ENCODE measurements at places on chromosomes 16 and 17.

- no peak for DNase-seq
Observed at GRCh38 chr16:88003316-88003715, 52.1 kb downstream of the BANP start.

- no peak for DNase-seq
Observed at GRCh38 chr16:28146536-28146935, 65.2 kb downstream of the XPO6 start.

DNA sequence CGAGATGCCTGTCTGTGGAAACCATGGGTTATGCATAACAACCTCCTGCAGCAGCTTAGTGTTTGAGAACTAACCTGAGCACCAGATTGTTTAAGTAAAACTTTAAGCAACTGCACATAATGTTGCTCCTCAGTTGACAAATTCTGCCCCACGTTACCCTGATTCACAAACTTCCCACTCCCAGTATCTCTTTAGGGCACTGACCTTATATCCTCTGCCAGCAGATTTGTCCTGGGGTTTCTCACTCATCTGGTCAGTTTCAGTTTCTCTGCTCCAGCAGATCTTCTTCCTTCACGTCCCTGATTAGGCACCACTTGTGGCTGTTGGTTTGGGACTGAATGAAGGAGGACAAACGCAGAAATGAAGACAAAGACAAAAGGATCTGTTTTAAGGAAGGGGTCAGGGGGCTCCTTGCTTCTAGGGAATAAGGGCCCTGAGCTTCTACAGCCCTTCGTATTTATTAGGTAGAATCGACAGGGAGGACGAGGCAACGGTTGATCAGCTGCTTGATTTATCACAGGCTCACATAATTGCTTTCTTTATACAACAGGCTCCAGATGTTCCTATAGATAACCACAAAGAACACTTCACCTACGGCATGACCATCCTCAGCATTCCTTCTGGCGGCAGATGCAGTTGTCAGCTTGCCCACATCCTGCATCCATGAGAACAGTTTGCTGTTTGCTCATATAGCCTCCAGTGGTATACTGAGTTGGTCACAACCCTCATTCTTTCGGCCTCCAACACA, 13.5 kb upstream of the ZNF689 start:
- no peak for DNase-seq

DNA sequence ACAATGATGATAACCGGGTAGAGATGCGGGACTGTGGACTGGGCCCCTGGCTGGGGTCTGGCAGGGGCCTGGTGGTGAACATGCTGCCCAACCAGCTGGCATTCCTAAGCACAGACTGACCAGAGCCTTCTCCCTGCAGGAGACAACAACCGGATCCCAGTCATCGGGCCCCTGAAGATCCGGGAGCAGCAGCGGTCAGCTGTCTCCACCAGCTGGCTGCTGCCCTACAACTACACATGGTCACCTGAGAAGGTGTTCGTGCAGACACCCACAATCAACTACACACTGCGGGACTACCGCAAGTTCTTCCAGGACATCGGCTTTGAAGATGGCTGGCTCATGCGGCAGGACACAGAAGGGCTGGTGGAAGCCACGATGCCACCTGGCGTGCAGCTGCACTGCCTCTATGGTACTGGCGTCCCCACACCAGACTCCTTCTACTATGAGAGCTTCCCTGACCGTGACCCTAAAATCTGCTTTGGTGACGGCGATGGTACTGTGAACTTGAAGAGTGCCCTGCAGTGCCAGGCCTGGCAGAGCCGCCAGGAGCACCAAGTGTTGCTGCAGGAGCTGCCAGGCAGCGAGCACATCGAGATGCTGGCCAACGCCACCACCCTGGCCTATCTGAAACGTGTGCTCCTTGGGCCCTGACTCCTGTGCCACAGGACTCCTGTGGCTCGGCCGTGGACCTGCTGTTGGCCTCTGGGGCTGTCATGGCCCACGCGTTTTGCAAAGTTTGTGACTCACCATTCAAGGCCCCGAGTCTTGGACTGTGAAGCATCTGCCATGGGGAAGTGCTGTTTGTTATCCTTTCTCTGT, 5.1 kb upstream of the SLC7A6 start:
- no peak for DNase-seq

DNA sequence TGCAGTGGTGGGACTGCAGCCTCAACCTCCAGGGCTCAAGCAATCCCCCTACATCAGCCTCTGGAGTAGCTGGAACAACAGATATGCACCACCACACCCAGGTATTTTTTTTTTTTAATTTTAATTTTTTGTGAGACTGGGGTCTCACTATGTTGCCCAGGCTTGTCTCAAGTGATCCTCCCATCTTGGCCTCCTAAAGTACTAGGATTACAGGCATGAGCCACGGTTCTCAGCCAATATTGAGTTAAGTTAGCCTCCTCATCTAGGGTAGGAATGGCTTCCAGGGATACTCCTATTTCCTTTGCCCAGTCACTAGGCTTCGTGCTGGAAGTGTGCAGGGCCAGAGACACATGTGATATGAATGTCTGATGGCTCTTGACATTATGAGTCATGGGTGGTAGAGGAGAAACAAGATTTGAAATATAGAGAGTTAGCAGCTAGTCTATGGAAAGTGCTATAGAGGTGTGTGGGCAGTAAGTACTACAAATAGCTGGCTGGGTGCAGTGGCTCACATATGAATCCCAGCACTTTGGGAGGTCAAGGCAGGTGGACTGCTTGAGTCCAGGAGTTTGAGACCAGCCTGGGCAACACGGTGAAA, 8.0 kb upstream of the HES7 start:
- no peak for DNase-seq

- no peak for DNase-seq
Observed at GRCh38 chr17:75909812-75910274, 5.2 kb upstream of the MRPL38 start.

DNA sequence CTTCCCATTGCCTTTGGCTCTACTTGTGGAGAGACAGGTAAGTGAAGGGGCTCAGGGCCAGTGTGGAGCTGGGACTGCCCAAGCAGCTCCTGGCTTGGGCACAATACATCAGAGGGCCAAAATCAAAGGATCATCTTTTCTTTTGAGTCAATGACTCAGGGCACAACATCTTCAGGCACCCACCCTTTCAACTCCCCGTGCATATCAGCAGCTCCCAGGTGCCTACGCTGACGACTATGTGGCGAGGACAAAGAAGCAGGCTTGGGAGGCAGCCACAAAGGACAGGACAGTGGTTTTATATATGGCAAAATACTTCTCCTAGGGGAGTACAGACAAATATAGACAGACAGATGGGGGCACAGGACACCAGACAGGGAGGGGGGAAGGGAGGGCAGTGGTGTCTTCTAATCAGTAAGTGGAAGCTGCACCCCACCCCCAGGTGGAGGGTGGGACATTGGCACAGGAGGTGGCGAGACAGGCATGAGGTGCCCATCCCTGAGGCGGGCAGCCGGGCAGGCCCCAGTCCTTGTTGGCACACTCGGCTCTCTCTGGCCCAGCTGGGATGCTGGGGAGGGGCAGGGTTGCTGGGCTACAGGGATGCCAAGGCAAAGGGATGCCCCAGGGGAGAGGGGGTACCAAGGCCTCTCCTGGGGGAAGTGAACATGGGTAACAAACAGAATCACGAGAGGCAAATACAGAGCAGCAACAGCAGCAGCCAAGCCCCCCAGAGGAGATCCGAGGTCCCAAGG, 7.7 kb upstream of the ARL5C start:
- no peak for DNase-seq

- no peak for DNase-seq
Observed at GRCh38 chr17:63698381-63698885, 1.5 kb downstream of the LIMD2 start.

DNA sequence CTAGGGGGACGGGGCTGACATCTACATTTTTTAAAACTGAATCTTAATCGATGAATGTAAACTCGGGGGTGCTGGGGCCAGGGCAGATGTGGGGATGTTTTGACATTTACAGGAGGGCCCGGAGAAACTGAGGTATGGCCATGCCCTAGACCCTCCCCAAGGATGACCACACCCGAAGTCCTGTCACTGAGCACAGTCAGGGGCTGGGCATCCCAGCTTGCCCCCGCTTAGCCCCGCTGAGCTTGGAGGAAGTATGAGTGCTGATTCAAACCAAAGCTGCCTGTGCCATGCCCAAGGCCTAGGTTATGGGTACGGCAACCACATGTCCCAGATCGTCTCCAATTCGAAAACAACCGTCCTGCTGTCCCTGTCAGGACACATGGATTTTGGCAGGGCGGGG, 21.4 kb downstream of the ADAM11 start:
- DNase-seq = no peak

- no peak for DNase-seq
Observed at GRCh38 chr16:48340054-48340453, 45.2 kb downstream of the SIAH1 start.

- DNase-seq = no peak
Observed at GRCh38 chr16:27335349-27336053, 21.7 kb downstream of the IL4R start.

GRCh38 chr16:3147046-3147756, 12.4 kb downstream of the ZNF213 start:
- DNase-seq = no peak

DNA sequence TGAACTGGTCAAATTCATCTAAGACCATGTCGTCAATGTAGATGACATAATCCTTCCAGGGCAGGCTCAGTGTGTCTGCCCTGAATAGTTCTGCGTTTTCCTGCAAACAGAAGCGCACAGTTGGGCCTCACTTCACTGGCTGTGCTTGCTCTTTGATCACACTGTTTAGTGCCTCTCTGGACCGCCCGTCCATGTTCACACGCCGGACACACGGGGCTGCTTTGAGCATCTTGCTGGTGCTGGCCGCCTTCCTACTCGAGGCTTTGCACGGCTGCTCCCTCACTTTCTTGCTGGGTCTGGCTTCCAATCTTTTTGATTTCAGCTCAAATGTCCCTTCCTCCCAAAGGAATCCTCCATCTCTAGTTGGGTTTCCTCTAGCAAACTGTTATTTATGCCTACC, 37.4 kb downstream of the DNAH17 start:
- DNase-seq = no peak

DNA sequence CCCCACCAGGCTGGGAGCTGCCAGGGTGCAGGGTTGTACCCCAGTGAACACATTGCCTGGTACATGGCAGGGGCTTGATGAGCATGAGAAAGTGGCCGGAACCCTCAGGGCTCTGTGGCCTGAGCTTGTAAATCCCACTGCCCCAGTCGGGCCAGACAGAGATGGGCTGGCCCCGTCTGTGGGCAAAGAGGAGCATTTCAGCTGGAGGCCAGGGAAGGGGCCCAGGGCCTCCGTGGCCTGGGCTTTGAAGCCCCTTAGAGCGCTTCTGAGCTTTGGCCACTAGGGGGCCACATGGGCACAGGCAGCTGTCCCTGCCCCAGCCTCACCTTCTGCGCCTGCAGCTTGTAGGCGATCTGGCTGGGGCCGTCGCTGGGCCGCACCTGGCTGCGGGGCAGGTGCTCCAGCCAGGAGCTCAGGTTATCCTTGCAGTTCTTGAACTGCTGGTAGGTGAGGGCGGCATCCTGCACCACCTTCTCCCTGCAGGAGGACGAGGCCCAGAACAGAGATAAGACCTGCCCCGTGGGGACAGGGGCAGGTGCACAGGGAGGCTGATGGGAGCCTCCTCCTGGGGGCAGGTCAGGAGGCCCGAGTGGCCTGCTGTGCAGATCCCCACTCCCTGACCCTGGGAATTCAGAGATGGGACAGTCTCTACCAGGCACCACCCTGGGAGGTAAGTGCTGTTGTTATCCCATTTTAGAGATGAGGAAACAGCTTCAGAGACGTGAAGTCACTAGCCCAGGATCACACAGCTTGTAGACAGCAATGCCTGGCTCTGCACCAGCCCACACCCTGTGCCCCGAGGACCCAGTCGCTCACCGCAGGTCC, 12.8 kb downstream of the EVPL start:
- peak; percentile 14 for DNase-seq
